Hematopoietic multipotent progenitor cell treated with erythropoietin and hydrocortisone succinate and interleukin-3 and kit ligand, for 6 days (in vitro differentiated cells): ENCODE measurements at places on chromosomes 3 and 15.

GRCh38 chr3:10284496-10284895, 8.3 kb downstream of the GHRL start:
- no peak for DNase-seq

GRCh38 chr15:74053941-74054529, 28.3 kb downstream of the GOLGA6A start:
- peak; percentile 92 for DNase-seq

DNA sequence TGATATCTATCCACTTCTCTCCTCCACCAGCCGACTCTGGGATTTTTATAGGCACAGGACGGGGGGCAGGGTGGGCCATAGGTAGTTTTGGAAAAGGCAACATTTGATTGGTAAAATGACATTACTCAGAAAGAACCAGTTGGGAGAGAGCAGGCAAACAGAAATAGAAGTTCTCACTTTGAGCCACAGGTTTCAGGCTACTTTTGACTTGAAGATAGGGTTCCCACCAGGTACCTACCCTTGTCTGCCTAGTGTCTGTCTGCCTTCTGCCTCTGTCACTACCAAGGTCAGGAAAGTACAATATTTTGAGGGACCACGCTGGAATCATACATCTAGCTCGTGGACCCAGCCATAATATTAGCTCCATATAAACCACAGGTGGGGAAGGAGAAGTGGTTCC, 412.9 kb upstream of the GRM7 start:
- DNase-seq, result no peak

- peak; percentile 76 for DNase-seq
Measured at GRCh38 chr3:185423178-185423577, 60.2 kb downstream of the MAP3K13 start.

GRCh38 chr3:142990721-142991120, 10.6 kb upstream of the U2SURP start:
- DNase-seq, result no peak

GRCh38 chr3:171095063-171095462, 68.5 kb upstream of the SLC2A2 start:
- no peak for DNase-seq
